ENCODE measurements at places on chromosomes 12 and 14.

DNA sequence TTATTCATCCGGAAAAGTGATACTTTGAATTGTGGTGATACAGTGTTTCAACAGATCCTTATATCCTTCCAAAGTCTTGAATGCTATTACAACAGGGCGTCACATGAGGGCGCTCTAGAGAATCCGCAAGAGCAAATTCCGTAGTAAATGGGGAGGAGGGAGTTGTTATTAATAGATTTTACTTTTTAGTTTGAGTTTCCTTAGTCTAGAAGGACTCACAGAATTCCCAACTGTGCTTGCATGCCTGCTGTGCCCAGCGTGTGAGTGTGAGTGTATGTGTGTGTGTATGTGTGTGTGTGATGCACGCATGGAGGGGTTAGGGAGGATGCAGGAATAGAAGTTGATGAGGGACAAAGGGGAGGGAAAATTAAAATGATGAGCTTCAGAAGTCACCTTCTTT, 375.3 kb downstream of the C12orf75 start:
- DNase-seq = peak; percentile 37

DNA sequence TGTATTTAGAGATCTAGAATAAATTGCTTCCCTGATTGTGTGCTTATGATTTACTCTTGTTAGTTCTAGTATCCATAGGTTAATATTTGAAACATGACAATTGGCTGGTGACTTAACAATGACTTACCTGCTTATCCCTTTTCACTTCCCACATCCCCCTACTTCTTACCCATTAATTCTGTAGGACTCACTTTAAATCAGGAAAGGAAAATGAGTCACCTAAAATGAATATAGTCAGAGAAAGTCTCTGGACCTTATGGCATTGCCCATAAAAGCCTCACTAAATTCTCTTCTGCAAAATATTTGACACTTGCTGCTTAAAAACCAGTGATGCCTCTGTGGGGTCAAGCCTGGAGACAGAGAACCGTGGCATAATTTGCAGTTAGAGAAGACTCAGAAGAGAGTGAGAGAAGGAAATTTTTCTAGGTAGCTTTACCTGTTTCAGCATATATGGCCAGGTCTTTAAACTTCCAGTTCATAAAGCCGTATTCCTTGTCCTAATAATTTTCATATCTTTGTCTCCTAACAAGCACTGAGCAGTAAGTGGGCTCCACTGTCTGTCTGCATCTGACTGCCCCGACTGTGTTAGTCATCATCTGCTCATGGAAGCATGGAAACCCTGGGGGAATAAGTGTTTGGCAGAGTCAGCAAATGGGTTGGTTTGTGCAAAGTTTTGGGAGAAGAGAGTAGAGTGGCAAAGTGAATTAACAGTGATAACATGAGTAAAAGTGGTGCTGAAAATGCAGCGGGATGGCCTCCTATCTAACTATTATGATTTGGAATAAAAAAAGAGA, 294.4 kb downstream of the AKAP6 start:
- no peak for DNase-seq

- no peak for DNase-seq
These were observed 101.2 kb downstream of the PAPLN start for GRCh38 chr14:73338551-73338950.

DNA sequence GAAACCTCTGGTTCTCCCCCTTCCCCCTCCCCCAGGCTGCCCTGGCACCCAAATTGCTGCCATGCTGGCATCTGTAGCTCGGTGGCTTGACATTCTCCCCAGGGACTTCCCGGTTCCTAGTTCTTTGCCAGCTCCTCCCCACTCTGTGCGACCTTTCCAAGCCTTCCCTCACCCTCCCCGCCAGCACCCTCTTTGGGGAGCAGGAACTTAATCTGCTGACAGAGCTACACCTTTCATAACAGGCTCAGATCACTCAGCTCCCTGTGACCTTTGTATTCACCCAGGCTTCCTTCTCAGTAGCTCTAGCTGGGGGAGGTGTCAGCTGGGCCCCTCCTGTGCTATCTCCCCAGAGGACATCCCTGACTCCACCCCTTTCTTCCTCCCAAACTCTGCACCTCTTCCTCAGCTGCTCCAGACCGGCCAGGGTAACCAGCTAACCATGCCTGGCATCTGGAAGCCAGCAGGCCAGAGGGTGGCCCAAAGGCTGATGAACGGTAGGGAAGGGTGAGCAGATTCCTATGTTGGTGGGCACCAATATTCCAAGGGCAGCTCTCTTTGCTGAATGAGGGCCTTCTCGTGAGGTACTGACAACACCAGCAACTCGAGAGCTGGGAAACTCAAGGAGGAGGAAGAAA, 1.8 kb upstream of the COX14 start:
- no peak for DNase-seq

GRCh38 chr14:30779210-30779609, 95.1 kb upstream of the COCH start:
- DNase-seq = no peak

DNA sequence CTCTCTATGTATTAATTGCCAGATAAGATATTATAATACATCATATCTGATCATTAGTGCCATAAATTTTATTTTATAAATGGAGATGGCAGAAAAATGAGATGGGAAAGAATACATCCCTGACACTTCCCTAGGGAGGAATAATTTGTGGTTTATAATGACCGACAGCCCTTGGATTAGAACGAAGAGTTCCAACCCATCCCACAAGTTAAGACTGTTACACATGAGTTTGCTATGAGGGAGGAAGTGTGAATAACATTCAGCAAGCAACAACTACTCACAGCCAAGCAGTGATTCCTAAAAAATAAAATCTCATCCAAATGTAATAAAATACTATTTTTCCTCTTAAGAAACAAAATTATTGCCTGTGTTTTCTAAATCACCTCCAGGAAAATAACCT, 299.0 kb downstream of the CCDC91 start:
- DNase-seq = no peak

- DNase-seq = peak; percentile 49
These were observed 11.0 kb upstream of the FBXL14 start for GRCh38 chr12:1605129-1606020.

DNA sequence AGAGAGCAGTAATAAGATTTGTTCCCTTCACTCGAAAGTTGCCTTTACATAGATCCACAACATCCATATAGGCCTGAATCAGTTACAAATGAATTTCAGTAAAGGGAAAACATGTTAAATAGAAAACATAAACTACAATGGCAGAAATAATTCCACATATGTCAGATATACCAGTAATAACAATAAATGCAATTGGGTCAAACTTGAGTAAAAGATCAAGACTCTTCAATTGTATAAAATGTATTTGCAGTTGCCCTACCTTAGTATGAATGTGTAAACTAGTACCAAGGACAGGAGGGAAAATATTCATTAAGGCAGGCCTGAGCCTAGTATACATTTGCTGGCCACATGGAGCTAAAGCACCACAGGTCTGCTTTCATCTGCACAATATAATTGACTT, 17.6 kb downstream of the NOS1 start:
- no peak for DNase-seq

GRCh38 chr12:47721431-47721973, 3.8 kb downstream of the ENDOU start:
- DNase-seq = no peak

DNA sequence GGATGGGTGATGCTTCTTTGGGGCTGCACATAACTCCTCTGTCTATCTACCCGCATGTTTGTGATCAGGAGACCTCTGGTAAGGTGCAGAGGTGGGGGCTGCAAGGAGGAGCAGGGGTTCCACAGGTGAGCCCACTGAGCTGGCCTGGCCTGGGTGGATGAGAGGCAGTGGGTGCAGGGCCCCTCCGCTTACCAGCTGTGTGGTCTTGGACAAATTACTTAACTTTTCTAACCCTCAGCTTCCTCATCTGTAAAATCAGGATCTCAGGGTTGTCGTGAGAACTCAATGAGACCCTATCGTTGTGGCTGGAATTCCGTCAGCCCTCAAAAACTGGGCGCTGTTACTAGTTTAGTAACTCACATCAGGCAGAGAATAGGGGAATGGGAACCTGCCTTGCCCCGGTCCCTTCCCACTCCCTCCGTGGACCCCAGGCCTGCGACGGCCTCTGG, 7.5 kb downstream of the PTPN6 start:
- no peak for DNase-seq

DNA sequence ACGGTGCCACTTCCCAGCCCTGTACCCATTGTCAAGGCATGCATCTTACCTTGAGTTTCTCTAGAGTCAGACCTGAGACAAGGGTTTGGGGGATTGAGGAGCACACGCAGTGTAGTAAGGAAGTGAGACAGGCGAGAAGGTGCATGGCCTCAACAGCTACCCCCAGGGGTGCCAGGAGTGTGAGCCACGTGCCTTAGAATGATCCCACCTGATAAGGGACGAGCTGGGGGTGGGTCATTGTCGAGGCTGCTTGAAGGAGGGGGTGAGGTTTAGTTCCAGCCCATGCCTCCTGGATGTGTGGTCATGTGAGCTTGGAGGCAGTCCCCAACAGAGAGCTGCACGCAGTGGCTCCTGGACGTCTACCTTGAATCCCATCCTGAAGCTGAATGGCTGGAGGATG, 320.5 kb downstream of the VRK1 start:
- DNase-seq = no peak

GRCh38 chr12:8449355-8449859, 6.4 kb upstream of the CLEC6A start:
- DNase-seq = no peak

DNA sequence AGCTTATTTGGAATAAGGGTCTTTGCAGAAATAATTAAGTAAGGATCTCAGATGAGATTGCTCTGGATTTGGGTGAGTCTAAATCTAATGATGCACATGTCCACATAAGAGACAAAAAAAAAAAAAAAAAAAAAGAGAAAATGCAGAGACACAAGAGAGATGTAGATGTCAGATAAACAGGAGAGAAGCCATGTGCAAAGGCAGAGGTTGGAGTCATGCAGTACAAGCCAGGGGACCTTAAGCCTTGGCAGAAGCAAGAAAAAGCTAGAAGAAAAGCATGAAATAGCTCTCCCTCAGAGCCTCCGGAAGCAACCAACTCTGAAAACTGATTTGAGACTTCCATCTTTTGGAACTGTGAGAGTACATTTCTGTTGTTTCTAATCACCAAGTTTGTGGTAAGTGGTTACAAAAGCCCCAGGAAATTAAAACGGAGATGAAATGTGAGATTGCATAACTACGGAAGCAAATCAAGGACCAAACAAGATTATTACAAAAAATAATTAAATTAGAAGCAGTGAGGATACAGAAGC, 1304.0 kb upstream of the SEL1L start:
- no peak for DNase-seq

- DNase-seq = no peak
These were observed 693.9 kb upstream of the MGAT4C start for GRCh38 chr12:86950043-86950442.

DNA sequence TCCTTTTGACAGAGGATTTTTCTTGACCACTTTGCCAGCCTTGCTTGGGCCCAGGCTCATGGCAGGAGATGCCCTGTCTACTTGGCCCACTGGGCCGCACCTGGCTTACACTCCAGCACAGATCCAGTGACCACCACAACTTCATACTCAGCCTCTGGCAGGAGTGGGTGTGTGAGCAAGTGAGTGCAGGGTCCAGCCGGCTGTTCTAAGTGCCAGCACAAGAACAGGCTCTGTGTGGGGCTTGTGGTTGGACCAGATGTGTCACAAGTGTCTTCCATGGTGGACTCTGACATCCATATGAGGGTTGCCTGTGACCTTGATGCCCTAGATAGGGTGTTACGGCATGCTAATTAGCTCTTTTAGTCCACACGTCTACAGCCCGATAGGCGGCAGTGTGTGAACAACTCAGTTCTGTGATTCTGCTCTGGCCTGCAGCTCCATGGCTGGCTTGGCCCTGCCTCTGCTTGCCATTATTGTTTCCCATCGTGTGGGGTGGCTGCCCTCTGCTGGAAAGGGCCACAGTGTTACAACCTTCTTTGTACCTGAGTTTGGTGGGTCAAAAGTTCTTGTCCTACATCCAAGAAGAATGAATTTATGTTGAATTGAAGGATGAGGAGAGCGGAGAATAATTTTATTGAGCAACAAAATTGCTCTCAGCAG, 1089.1 kb downstream of the SLC6A15 start:
- DNase-seq = no peak

- no peak for DNase-seq
These were observed 65.0 kb upstream of the MON2 start for GRCh38 chr12:62401631-62402030.

- no peak for DNase-seq
These were observed 58.5 kb downstream of the SLC4A8 start for GRCh38 chr12:51482929-51483697.

GRCh38 chr12:81570234-81570633, 188.9 kb downstream of the PPFIA2 start:
- no peak for DNase-seq

GRCh38 chr12:109273354-109273753, 35.7 kb downstream of the FOXN4 start:
- no peak for DNase-seq

DNA sequence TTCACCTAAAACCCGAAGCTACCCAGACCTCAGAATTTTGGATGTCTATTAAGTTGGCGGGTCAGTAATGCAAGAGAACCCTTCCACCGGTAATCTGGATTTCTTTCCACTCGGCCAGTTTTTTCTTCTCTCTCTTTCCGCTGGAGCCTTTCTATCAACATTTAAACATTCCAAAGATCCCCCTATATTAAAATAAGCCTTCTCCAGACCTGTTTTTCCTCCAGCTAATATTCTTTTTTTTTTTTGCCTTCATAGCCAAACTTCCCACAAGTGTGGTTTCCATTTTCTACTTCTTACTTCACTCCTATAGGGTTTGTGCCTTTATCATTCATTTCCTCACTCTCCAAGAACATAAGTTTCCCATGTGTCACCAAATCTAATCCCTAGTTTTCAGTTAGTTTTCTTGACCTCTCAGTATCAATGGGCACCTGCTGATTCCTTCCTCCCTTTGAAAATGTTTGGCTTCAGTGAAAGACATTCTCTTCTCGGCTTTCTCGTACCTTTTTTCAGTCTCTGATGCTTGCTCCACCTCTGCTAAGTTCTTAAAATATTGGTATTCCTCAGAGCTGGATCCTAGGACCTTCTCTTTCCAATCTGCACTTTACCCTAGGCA, 583 bp upstream of the SDR39U1 start:
- no peak for DNase-seq

DNA sequence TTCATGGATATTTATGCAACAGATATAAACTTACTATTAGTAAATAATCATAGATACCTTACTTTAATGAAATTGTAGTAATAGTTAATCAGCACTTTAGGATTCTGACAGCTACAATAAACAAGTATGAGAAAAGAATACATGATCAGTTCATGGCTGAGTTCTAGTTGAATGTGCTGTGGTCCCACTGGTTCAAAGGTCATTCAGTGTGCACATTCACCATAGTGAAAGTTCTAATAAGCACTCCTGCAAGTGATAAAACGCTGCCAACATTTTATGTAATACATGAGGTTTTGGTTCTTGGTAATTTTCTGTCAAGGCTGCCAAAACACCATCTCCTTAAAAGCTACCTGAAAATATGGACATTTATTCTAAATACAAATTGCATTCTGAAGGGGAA, 92.6 kb downstream of the NUMB start:
- no peak for DNase-seq

- no peak for DNase-seq
These were observed 16.3 kb downstream of the AKAP6 start for GRCh38 chr14:32345311-32345791.

DNA sequence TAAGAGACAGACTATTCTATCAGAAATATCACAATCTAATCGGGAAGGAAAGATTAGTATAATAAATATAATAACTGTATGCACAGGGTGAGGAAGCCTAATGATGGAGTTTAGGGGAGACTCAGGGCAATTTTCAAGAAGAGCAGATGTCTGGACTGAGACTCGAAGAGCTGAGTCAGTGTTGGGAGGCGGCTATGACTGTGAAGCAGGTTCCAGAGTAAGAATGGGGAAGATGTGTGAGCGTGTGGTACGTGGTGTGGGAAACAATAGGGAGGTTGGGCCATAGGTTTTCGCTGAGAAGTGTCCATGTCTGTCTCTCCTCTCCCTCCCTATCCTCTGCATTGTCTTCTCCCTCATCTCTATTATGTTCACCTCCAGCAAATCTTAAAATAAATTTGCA, 85.6 kb downstream of the LMO3 start:
- no peak for DNase-seq
